A549 treated with GW870086 at 1 μM for 4 hours (cell line): ENCODE measurements at places on chromosomes 12 and 14. TPM values are rescaled to one million over a fixed set of nuclear protein-coding genes. Genes with fewer than 3 reads are reported as not detected.

Gene DYRK4
- total RNA-seq, result 41.9 to 52.0 TPM (median 46.7 TPM) in 5 replicates

Gene SLC2A14
- 0.09 TPM in 1 of 5 replicates, not detected in the others for total RNA-seq

Gene MSI1
- total RNA-seq, result 0.77 to 1.9 TPM (median 1.4 TPM) in 5 replicates

Gene PLBD1
- total RNA-seq, result 3.8 to 6.3 TPM (median 5.6 TPM) in 5 replicates
